ENCODE measurements at places on chromosomes 5 and 9. TPM values are rescaled to one million over a fixed set of nuclear protein-coding genes. Genes with fewer than 3 reads are reported as not detected.

Gene NTNG2
- total RNA-seq: 0.37 TPM

Gene NEK6
- 41.2 TPM for total RNA-seq

Gene PCDHGA6
- not detected for total RNA-seq

Gene PCDHA13
- total RNA-seq: 0.86 TPM

Gene SVEP1
- not detected for total RNA-seq
